Stimulated activated CD4-positive, alpha-beta T cell treated with anti-CD3 and anti-CD28 coated beads, Interleukin-15, amount 100 ng/mL, for 1 hour (primary cell): ENCODE measurements at places on chromosomes 2 and 18.

- no peak for DNase-seq
These were observed 80.4 kb upstream of the RAPGEF4 start for GRCh38 chr2:172655091-172655837.

DNA sequence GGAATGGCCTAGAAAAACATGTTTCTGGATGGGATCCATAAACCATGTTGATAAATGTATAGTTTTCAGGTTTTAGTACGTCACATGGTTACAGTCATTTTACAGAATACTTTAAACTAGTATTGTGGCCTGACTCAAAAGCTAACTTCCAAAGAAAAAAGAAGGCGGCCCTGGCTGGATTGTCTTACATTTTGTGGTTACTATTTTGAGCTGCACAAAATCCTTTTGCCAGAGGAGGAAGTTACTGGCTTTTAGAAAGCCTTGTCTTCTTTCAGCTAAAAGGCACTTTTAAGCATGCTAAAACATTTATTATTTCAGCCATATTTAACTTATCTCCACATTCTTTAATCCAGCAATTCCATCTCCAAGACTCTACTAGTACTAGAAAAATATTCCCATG is 227.9 kb downstream of the CDH2 start:
- DNase-seq: no peak

DNA sequence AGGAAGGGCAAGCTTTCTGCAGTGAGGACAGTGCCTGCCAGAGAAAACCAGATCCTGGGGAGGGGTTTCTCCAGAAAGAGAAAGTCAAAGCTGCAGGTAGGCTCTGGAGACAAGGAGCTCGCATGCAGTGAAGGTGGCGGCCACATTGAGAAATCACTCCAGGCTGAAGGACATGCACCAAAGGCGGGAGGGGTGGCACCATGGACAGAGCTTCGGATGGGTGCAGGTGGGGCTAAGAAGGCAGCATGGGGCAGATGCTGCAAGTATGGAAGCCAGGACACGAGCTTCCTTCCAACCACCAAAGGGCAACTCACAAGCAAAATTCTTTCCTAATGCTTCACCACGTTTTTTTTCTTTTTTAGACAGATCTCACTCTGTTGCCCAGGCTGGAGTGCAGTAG is 104.4 kb upstream of the SLC35G4 start:
- no peak for DNase-seq

DNA sequence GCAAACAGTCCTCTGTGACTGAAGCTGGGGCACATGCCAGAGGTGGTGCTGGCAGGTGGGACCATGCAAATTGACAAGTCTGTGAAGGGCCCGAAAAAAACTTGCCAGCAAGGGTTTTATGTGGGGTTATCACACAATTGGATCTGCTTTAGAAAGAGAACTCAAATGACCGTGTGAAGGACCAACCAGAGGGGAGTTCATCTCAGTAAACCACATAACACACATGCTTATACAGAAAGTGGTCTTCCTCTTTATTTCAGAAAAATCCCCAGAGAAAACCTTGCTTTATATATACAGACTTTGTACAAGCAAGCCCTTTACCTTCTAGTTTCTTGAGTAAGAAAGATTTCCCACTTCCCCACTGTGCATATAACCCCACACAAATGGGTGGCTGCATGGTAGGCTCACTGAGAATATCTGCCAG is 46.7 kb downstream of the KIDINS220 start:
- DNase-seq: no peak

GRCh38 chr2:119371111-119371510 is 4.3 kb downstream of the DBI start:
- DNase-seq: no peak

DNA sequence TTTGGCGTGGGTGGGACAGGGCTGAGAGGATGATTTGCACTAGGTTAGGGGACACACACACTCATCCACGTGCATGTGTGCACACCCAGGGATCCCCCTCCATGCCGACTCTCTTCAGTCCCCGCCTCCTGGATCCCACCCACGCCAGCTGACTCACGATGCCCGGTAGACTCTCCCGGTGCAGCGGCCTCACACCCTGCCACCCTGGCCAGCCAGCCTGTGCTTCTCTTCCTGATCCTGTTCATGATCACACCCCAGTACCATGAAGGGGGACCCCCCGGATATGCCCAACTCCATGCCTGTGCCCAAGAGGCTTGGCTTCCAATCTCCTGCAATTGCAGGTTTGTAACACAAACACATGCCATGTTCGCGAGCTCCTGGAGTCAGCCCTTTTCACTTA is 157.8 kb upstream of the HDAC4 start:
- no peak for DNase-seq

- no peak for DNase-seq
These were observed 25.3 kb upstream of the RFX8 start for GRCh38 chr2:101500180-101500579.

GRCh38 chr2:109438146-109438545 is 175.6 kb downstream of the SEPTIN10 start:
- no peak for DNase-seq

DNA sequence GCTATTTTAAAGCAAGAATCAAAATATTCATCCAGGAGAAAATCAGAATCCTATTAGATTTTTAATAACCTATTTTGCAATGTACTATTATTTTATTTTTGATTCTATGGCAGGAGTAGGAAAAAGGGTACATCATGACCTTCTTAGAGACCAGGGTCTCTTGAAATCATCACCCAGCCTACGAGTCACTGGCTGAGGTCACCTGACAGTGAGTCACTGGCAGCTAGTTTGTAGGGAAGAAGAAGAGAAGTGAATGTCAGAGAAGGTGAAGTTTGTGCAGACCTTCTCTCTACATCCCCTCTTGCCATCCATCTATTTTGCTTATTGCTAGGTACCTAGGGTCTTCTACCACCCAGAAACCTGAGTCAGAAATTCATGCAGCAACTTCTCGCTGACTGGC is 144.2 kb downstream of the ALK start:
- DNase-seq: no peak

GRCh38 chr2:56185101-56185581 is 1.4 kb downstream of the CCDC85A start:
- DNase-seq: no peak

DNA sequence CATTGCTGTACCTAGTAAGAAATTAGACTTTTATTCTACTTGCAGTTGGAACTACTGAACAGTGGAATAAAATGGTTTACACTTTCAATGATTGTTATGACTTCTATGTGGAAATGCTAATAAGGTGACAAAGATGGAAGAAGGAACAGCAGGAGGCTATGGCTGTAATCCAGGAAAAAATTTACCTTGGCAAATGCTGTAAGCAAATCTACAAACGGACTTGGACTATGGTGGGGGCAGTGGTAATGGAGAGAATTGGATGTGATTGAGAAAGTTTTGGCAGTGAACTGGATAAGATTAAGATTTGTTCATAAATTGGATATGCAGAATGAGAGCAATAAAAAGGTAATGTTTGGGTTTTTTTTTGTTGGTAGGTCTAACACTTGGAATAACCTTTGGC is 111.0 kb upstream of the ERBB4 start:
- no peak for DNase-seq

DNA sequence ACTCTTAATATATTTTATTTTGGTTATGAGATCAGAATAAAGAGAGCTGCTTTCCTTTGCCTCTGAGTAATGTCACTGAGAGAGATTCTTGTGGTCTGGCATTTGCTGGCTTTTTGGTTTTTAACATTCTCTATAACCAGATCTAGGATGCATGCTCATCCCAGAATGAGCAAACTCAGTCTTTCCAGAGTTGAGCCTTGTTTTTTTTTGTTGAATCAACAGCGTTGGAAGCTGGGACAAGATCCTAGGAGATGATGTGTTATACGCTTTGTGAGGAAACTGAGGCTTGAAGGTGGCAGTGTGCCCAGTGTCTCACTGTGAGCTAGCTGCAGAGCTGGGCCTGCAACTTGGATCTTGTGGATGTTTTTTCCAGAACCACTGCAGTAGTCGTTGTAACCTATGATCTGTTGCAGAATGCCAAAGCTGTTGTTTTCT is 19.5 kb downstream of the MYO1B start:
- no peak for DNase-seq

DNA sequence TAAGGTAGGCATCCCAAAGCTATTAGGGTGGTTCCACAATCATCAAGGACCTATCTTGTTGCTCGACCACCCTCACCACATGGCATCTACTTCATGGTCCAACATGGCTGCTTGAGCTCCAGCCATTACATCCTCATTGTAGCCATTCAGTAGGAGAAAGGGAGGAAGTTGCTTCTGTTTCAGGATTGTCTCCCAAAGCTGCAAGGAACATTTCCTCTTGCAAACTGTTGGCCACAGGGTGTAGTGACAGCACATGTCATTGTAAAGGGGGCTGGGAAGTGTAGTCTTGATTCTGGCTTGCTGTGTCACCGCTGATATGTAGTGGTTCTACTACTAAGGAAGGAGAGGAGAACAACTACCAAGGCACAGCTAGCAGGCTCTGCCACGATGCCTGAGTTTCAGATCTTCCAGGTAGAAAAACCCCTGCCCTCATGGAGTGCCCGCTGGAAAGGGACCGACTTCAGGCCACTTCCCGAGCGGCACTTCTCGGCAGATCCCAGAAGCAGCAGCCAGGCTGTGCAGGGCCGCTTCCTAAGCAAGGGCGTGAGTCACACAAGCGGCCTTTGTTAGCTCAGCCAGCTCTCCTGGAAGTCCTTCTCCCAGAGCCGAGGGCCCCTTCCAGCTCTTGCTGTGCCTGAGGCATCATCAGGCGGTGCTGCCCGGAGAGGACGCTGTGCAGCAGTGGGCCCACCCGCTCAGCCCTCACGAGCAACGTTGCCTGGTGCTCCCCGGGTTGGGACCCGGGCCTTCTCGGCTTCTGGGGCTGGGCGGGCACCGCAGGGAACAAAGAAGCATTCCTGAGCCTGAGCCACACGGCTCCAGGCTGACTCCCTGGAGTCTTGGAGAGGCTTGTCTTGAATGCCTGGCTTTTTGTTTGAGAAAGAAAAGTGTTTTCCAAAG is 58.2 kb downstream of the HS6ST1 start:
- DNase-seq: no peak

DNA sequence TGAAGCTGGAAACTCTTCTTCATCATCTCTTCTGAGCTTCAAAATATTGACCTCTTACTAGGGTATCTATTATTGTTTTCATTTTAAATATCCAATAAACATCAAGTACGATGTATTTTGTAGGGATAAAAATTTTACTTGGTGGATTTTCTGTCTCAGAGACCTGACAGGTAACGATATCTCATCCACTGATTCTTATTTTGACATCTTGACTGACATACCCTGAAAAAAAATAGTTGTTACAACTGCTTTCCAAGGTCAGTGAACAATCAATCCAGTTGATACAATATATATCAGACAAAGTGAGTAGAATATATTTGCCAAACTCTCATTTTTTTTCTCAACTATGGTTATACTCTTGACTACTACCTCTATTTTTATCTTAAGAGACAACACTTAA is 963.7 kb upstream of the CDH2 start:
- no peak for DNase-seq

DNA sequence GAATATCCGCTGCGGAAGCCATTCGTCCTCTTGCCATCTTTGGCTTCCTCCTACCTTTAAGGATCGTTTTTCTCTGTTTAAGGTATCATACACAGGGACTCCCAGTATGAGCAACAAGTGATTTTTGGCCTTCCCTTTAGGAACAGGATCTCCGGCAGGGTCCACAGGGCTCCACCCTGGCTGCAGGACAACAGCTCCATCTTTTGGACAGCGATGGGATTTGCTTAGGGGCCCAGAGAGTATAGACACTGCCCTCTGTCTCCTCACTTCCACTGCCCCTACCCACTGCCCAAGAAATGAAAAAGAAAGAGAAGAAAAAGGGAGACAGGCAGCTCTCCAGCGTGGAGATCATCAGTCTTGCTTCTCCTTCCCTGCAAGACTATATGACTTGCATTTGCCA is 224.5 kb downstream of the UXS1 start:
- no peak for DNase-seq

- no peak for DNase-seq
These were observed 17.1 kb downstream of the ATOH8 start for GRCh38 chr2:85770786-85771409.

DNA sequence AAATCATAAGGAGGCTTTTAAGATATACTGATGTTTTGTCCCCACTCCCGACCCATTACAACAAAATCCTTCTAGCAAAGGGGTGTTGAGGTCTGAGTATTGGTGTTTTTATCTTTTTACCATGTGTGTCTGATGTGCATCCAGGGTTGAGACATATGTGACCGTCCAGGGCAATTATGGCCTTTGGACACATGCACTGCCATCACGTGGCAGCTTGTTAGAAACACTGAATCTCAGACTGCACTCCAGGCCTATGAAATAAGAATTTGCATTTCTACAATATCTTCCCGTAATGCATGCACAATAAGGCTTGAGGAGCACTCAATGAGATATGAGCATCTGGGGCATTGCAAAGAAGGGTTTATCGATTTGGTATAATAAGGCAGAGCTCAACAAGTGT is 235.1 kb upstream of the ZNF804A start:
- DNase-seq: no peak

DNA sequence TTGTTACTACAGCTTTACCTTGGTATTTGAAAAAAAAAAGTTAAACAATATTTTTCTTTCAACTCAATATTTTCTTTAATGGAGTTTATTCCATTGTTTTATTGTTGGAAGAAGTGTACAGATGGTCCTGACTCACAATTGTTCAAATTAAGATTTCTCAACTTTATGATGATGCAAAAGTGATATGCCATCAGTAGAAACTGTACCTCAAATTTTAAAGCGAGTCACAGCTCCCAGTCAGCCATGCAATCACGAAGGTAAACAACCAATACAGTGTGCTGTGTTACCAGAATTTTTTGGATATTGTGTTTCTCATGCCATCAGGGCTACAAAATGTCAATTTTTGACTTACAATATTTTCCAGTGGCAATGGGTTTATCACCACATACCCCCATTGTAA is 54.0 kb upstream of the COL5A2 start:
- no peak for DNase-seq

GRCh38 chr2:205617905-205618304 is 64.4 kb upstream of the NRP2 start:
- DNase-seq: no peak

DNA sequence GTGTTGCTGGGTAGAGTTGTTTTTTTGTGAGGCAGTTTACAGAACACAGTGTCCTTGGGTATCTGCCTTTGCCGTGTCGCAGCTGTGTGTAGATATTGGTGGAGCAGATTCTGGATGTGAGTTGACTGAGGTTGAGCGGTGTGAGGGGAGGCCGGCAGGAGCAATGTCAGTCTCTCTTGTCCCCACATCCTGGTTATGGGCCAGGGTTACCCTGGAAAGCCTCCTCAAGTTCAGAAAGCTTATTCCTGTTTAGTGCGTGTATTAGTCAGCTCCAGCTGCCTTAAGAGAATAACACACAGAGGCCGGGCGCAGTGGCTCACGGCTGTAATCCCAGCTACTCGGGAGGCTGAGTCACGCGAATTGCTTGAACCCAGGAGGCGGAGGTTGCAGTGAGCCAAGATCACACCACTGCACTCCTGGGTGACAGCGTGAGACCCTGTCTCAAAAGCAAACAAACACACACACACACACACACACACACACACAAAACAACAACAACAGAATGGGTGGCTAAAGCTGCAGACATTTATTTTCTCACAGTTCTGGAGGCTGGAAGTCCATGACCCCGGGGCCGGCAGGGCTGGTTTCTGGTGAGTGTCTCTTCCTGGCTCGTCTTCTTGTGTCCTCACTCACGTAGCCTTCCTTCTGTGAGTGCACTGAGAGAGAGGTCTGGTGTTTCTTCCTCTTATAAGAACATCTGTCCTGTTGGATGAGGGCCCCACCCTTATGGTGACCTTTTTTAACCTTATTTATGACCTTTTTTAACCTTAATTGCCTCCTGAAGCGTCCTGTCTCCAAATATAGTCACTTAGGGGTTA is 5.1 kb downstream of the NCK2 start:
- DNase-seq: no peak
